Activated naive CD4-positive, alpha-beta T cell treated with Interleukin-2 at 50 U/mL for 16 hours (primary cell): ENCODE measurements at places on chromosomes 2 and 18.

- no peak for DNase-seq
Observed at GRCh38 chr2:228507231-228507824, 325.8 kb upstream of the SPHKAP start.

- no peak for DNase-seq
Observed at GRCh38 chr18:45527891-45528290, 87.4 kb upstream of the SLC14A2 start.

- DNase-seq = no peak
Observed at GRCh38 chr2:67812682-67813081, 250.1 kb downstream of the C1D start.

- peak; percentile 11 for DNase-seq
Observed at GRCh38 chr2:42009657-42010580, 37.9 kb upstream of the PKDCC start.

DNA sequence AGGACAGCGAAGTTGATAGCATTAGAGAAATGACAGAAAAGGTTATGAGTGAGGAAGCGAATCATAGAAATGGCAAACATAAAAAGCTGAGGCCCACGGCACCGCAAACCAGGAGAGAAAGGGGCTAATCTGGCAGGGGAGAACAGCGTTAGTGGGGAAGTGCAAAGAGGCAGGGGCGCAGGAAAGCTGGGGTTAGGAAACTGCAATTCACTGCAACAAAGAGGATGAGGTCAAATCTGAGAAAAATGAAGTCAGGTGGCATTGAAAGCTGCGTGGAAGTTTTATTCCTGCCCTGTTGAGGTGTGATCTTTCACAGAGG is 653 bp upstream of the ABI2 start:
- peak; percentile 5 for DNase-seq

- DNase-seq = no peak
Observed at GRCh38 chr2:32678825-32679224, 51.0 kb downstream of the TTC27 start.
